Activated CD4-positive, alpha-beta T cell treated with anti-CD3 and anti-CD28 coated beads, Interleukin-2, amount 50 U/mL, for 4 hours (primary cell): ENCODE measurements at places on chromosomes 2 and 18.
A peak's percentile ranks its signal among the peaks of the same experiment; 100 is the strongest.

DNA sequence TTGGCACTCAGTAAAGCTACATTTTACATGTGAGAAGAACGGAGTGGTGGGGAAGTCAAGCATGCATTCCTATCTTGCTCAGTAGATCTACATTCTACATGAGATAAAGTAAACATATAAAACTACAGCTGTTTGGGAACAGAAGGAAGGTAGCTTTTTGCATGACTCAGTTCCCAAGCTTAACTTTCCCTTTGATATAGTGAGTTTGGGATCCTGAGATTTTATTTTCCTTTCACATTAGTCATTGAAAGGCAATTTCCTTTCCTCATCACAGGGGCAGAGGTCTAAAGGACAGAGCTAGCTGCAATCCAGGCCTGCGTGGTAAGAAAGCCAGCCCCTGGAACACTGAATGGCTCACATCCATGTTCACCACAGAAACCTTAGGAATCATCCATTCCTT is 257.2 kb downstream of the SRBD1 start:
- DNase-seq = no peak

DNA sequence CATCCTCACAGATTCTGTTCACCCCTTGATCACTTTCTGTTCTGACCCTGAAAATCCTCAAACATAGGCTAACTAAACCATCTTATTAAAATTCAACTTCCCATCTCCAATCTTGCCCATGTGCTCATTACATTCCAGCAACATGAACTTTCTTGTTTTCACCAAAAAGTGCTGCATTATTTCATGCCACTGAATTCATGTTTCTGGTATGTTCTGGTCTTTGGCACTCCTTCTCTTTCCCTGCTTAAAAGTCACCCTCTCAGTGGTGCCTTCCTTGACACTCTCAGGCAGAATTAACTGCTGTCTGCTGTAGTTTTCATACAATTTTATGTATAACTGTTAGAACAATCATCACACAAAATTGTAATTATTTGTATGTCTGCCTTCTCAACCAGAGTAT is 247.7 kb upstream of the RBMS1 start:
- no peak for DNase-seq

GRCh38 chr18:25898965-25899364 is 191.4 kb downstream of the SS18 start:
- DNase-seq = no peak

- no peak for DNase-seq
Measured at GRCh38 chr2:27071990-27072830, 756 bp upstream of the OST4 start.

DNA sequence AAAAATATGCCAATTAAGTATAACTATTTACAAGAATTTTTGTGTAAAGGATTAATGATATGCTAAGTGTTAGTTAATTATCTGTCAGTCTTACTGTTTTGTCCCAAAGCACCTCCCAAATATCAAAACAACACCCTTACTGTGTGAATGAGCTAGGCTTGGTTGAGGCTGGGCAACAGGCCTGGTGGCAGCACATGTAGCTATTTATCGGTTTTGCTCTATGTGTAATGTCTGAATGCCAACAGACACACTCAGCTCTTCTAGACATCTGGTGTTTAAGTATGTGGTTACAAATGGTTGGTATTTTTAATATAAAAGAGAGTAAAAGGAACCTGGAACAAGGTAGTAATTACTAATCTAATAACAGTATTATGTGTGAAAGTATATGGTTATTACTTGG is 175.3 kb downstream of the RAB3GAP1 start:
- DNase-seq = no peak

DNA sequence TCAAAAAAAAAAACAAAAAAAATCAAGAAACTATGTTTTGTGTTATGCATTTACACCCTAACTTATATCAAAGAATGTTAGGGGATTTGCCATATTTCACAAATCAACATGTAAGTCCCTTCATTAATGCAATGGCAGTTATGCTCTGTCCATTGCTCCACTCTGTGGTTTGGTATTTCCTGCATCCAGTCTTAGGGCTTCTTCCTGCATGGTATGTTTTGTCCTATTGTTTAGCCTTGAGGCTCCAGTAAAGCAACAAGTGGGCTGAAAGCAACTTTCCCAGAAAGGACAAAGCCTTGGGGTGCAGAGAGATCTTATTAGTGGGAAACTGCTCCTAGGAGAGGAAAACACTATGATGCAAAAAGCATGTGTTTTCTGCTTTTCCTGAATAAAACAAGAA is 474.1 kb downstream of the IRS1 start:
- DNase-seq = no peak

DNA sequence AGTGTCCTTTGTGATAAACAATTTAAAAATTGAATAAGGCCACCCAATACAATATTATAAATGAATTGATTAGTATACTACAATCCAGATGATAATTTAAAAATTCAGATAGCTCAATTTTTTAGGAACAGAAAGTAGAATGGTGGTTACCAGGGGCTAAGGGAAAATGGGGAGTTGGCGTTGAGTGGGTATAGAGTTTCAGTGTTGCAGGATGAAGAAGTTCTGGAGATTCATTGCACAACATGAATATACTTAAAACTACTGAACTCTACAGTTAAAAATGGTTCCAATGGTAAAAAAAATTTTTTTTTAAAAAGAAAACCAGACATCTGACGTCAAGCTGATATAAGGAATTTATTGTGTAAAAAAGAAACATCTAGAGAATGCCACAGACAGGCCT is 20.9 kb downstream of the SLC39A6 start:
- DNase-seq = no peak

DNA sequence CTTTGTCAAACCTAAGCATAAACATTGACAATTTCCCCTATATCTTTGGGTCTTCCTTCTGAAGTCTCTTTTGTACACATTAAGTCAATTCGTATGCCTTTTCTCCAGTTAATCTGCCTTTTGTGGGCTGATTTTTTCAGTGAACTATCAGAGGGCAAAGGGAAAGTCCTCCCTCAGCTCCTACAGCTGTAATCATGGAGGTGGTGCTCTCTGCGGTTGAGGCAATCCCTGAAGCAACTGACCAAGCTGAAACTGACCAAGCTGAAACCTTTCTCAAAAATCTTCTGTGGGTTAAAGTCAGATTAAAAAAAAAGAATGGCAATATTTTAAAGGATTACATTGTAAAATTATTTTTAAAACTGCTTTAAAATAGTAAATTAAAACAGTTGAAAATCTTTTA is 105.8 kb upstream of the DNAJC10 start:
- DNase-seq = no peak

DNA sequence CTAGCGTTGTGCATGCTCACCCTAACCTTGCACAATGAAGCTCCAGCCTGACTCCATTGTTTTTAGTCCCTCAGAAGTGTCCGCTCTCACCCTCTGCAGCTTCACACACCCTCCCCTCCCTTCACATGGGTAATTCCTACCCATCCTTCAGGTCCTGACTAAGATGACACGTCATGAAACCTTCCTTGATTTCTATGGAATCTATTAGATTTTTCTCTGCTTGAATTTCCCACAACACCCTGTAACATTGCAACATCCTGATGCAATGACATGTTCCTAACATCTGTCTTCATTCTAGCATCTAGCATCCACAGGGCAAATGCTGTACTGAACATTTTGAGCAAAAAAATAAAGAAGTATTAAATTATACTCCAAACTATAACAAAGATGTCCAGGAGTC is 77.0 kb upstream of the PID1 start:
- no peak for DNase-seq

GRCh38 chr2:158321264-158321663 is 135.3 kb downstream of the CCDC148 start:
- DNase-seq = no peak

GRCh38 chr18:46141199-46141598 is 37.0 kb downstream of the HAUS1 start:
- no peak for DNase-seq

GRCh38 chr18:49561289-49562193 is at the start of gene LIPG:
TSS of gene LIPG (plus strand) at chr18:49562057. CDS start at chr18:49562309, 252 bp downstream.
- DNase-seq = peak; percentile 9

DNA sequence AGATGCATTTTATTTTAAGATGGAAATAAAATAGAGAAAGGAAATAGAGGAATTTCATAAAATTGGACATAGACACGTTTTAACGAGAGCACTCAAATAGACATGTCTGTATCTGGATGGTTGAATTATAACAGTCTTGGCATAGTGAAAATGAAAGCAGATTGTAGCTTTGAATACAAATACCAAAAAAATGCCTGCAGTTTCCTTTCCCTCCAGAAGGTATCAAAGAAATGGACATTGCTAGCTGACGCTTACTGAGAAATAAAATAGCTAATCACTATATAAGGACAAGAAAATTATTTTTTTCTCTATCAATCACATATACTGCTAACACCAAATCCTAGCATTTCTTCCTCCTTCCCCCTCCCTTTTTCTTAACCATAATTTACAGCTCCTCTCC is 11.4 kb upstream of the MAPRE2 start:
- no peak for DNase-seq

GRCh38 chr2:47907039-47907781 is 912 bp upstream of the FBXO11 start:
- DNase-seq = peak; percentile 24

DNA sequence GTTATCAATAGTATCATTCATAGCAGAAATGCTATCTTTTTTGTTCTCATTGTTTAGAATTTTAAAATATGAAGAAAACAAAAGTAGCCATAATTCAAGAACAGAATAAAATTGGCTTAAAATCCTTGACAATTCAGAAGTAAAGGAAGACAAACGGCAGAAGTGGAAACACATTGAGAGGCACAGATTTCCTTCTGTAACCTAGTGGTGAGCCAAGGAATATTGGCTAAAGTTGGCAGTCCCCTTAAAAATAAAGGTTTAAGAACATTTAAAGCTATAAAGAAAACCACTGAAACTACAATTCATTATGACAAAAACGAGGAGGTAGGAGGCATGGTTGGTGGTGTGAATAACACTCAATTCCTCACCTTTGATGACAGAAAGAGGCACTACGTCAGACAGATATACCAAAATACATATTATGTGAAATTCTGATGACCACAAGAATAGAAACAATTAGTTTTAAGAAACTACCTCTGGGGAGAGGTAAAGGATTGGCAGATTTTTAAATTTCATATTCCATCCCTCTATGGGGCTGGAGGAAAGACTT is 42.3 kb downstream of the SFT2D3 start:
- no peak for DNase-seq

- no peak for DNase-seq
Measured at GRCh38 chr2:128502638-128503246, 184.1 kb upstream of the HS6ST1 start.

DNA sequence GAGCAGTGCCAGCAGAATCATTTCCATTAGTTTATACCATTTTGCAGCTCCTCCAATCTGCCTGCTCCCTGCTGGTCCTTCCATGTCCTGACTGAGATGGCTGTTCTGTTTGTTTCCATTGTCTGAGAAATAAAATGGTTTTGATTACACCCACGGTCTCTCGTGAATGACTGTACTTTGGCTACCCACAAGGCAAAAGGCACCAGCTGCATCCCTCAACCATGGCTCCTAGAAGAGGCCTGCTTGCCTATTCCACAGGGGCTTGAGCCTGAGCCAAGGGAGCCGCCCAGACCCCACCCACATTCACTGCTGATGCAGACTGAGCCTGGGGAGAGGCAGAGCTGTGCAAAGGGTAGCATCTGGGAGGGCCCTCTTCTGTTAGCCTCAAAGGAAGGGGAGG is 31.2 kb downstream of the MARCHF4 start:
- DNase-seq = no peak

DNA sequence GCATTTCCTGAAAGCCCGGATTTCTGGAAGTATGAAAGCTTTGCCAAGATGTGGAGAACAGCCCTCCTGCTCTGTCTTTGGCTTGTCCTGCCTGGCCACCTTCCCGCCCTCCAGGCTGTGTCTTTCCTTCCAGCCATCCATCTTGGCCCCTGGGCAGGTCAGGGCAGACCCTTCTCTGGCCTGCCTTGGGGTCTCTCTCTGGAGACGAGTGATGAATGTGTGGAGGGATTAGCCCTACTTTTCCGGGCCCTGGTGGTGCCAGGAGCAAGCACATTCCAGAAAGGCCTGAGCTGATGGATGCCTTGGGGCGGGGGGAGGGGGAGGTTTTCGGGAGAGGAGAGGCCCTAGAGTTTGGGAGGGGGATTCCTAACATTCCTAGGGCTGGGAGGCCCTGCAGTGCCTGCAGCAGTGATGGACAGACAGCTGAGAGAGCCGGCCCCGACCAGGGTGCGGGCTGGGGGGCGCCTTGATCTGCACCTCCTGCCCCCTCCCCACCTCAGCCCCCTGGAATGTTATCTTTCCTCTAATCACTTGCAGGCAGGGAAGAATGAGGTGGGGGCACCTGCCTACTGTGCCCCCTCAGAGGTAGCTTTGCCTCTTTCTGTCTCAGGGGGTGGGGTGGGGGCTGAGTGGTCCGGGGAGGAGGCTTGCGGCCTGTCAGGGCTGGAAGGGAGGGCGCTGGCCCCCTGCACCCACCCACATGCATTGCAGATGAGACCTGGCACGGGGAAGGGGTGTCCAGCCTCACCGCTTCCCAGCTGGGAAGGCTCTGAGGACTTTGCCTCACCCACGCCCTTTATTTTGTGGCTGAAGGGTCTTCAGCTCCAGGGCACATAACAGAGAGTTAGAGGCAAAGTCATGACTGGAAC is 156.2 kb downstream of the DDX1 start:
- no peak for DNase-seq

GRCh38 chr18:45739848-45740247 is 15.9 kb downstream of the SLC14A1 start:
- DNase-seq = no peak

DNA sequence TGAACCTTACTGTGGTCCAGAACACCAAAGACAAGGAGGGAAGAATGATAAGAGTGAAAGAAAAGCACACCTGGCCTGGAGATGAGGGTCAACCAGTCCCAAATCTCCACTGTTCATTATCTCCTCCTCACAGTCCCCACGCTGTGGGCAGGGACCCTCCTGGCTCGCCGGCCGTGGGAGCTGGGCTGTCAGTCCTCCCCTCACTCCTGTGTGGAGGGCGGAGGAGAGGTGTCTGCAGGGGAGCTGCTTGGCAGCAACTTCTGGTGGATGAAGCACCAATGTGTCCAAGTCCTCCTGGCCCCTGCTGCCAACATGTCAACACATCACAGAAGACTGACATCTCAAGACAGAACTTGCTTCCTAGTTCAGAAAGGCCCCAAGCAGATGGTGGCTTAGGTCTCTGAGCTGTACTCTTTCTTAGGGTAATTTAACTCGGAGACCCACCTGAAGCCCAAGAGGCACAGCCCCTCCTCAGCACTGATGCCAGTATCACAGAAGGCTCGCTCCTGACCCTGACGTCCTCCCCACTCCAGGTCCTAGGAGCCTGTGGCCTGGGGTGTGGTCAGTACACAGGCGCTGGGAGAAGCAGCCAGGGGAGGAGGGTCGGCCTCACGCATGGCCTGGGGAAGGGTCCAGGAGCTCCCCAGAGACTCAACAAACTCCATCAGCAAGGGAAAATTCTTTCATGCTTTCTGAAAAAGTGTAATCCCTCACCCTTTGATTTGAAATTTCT is 54.5 kb downstream of the PARD6G start:
- DNase-seq = no peak

DNA sequence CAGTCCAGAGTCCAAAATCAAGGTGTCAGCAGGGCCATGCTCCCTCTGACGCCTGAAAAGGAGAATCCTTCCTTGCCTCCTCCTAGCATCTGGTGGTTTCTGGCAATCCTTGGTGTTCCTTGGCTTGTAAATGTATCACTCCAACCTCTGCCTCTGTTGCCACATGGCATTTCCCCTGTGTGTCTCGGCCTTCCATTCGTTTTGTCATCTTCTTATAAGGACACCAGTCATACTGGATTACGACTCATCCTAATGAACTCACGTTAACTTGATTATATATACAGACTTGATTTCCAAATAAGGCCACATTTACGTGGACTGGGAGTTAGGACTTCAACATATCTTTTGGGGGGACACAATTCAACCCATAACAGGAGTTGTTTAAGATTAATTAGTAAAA is 15.8 kb downstream of the PMAIP1 start:
- DNase-seq = no peak
